ENCODE measurements at places on chromosomes 5 and 9.

DNA sequence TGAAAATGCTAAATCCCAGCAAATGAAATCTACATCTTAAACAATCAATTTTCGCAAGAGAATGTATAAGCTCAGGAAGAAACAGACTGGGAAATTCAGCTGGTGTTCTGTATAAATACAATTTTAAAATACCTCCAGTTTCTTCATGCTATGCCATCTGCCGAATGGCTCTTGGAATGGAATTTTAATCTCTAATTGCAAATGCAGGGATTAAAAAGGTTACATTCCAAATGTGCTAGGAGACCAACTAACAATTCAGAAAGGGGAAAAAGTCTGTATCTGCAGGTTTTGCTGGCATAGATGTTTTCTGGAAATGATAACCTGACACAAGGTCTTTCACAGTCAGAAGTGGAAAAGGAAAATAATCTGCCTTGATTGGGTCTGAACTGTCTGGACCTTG is 379.7 kb downstream of the MAT2B start:
- DNase-seq = no peak

DNA sequence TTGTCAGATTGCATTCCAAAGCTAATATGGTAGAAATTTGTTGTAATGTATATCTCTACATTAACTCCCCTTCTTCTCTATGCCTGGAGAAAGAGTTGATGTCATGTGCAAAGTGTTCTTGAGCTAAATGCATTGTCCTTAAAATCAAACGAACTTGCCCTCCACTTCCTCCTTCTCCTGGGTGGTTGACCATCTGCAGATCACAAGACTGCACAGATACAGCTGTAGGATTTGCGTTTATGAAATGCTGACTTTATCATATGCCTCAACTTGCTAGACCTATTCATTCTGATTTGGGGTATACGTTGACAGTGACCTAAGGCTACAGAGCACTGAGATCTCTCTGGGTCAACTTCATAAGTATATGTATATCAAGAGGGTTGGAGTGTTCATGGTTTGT is 8.3 kb downstream of the TRIM32 start:
- DNase-seq = no peak

DNA sequence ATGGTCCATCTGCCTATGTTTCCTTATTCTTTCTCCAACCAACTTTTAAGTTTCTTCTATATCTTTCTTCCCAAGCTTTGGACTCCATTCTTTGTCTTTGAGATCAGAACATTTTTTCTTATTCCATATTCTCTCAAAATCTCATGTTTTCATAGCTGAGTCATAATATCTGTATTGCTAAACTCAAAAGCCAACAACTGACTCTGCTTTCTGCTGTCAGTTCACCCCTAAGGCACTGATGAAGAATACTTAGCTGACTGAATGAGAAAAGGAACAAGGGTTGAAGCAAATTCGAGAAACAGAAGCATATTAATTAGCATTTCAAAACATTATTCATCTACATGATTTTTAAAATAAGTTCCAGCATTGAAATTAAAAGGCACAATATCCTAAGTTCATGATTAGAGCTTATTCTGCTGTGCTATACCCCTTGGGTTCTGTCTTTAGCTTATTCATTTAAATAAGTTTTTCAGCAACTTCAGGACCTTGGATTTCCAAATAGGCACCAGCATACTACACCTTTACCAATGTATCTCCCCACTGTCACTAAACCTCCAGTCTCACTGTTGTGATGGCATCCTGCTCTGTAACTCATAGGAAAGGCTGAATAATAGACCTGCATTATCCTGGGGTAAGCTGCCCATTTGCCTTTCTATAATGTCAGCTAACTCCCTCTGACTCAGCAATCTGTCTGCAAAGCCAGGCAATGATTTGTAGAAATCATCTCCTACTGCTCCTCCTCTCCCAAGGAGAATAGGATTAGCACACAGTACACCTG is 49.9 kb upstream of the C5orf46 start:
- DNase-seq = no peak

DNA sequence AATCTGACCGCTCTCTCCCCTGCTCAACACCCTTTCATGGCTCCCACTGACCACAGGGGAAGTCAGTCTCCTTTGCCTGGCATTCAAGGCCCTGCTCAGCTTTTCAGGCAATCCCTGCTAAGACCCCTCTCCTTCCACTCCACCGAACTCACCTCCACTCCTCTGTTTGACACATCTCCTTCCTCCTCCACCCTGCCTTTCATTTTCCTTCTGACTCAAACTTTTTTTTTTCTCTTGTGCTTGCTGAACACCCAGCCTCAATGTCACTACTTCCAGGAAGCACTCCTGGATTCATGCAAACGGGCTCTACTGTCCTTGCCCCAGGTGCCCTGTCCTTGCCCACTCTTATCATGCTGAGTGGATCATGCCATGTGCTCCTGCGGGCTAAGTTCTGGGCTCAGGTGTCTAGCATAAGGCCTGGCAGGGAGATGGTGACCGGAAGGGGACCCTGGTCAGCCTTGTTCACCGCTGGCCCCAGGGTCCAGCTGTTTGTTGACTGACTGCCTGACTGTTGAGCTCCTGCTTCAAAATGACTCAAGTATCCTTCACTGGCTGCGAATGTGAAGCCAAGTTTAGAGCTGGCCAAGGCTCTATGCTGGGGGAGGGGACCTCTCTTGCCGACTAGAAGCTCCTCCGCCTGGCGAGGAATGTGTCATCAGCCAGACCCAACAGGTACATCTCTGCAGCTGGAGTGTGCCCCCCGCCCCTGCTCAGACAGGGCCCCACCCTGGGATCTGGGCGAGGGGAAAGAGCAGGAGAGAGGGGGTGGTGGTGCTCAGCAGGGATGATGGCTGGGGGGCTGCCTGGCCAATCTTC is 6.2 kb downstream of the NR5A1 start:
- DNase-seq = no peak

DNA sequence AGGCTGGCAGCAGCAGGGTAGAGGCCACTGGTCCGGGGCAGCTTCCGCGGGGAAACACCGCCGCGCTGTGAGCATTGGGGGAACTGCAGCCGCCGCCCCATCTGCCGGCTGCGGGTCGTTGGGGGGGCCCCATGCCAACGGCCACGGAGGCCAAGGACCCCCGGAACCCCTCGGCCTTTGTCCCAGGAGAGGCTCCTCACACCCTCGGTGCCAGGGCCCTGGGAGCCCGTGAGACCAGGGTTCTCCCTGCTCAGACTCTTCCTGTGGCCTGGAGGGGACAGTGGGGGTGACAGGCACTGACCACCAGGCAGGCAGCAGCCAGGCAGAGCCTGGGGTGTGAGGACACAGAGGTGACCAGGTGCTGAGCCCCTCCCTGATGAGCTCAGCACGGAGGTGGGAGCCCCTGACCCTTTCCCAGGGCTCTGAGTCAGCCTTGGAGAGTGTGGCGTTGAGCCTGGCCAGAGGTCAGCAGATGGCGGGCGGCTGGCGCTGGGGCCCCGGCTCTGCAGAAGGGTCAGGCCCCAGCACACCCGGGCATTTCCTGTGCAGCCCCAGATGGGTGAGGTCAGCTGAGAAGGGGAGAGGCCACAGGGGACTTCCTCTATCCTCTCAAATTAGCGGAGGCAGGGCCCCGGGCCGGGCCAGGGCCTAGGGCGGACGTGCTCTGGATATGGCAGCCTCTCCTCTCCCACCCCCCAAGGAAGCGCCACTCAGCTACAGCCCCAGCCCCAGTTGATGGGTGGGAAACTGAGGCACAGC is 17.9 kb upstream of the EGFL7 start:
- peak; percentile 61 for DNase-seq

- DNase-seq = no peak
Measured at GRCh38 chr9:2570615-2571479, 50.7 kb upstream of the VLDLR start.

DNA sequence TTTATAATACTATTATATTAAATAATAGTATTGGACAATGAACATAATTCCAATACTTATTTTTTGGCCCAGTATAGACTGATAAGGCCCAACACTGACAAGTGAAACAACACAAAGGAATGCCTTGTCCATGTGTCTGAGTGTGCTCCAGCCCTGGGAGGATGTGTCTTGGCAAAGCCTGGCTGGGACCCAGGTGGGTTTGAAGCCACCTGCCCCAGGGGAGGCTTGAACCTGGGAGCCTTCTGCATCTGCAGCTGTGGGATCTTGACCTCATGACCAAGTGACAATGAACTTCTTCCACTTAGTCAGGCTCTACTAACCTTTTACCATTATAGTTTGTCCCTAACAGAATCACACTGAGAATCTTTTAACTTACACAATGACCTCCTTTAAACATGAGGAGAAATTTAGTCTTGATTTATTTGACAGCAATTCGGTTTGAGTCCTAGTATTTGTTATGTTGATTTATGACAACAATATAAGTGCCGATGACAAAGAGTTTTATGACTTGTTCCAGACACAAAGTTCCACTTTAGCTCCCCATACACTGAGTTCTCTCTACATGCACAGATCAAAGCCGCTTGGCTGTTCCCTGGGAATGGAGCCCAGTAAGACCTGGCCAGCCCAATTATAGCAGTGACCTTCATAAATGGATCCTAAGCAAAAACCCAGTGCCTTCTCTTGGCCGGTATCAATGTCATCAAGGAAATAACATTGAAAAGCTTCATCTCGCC is 294.5 kb downstream of the CTNND2 start:
- no peak for DNase-seq

- no peak for DNase-seq
Measured at GRCh38 chr5:10364186-10364689, 10.7 kb downstream of the MARCHF6 start.

GRCh38 chr9:109857336-109857735 is 77.3 kb downstream of the PALM2AKAP2 start:
- DNase-seq = no peak

- DNase-seq = no peak
Measured at GRCh38 chr9:91811024-91811909, 138.8 kb downstream of the ROR2 start.

DNA sequence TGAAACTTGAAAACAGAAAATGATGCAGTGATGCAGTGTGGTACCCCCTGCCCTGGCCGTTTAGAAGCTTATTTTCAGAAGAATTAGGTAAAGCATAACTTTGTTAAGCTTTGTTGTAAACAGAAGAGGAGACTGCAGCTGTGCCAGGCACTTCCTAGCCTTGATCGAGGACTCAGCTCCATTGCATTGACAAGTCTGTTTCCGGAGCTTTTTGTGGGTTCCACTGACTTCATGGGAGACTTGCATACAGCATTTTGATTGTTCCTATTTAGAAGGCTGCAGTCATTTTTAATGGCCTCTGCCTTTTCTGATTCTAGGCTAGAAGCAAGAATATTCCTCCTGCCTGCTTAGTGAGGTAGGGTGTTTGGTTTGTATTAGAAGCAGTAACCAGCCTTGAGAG is 12.3 kb downstream of the MVB12B start:
- no peak for DNase-seq

- no peak for DNase-seq
Measured at GRCh38 chr9:4301296-4301695, 1.4 kb upstream of the GLIS3 start.

DNA sequence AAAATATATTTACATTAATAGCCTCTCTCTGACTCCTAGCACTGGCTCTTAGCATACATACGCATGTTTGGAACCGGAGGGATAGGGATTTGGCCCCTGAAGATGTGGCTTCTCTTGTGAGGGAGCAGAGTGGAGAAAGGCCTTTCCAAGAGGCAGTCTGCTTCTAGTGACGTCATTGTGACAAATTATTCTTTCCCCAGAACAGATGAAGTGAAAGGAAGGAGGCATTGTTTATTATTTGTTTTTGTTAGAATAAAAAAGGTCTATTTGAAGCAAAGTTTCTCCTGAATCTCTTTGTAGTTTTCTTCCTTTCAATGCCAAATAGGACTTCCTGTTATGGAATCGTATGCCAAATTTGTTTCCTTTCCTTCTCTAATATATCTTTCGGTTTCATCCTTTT is 361.6 kb downstream of the ICE1 start:
- no peak for DNase-seq

GRCh38 chr5:171578829-171579491 is 159.5 kb downstream of the FGF18 start:
- DNase-seq = no peak

GRCh38 chr5:133806847-133807246 is 161.6 kb downstream of the C5orf15 start:
- DNase-seq = no peak

DNA sequence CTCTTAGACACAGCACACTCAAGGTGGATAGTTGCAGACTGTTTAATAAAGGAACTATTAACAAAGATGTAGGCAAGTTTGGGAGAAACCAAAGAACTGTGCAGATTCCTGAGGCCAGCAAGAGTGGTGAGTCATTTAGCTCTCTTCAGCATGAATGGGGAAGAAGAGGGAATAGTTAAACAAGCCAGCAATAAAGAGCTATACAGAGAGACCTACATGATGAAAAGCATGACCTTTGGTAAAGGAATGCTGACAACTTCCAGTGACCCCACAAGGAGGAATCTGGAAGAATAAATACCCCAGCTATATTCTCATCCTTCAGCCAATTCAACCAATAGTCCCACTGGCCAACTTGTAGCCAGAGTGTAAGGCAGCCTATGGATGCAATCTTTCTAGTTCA is 706.0 kb upstream of the GRAMD2B start:
- no peak for DNase-seq

GRCh38 chr5:171427318-171428167 is 8.1 kb downstream of the FGF18 start:
- DNase-seq = no peak

DNA sequence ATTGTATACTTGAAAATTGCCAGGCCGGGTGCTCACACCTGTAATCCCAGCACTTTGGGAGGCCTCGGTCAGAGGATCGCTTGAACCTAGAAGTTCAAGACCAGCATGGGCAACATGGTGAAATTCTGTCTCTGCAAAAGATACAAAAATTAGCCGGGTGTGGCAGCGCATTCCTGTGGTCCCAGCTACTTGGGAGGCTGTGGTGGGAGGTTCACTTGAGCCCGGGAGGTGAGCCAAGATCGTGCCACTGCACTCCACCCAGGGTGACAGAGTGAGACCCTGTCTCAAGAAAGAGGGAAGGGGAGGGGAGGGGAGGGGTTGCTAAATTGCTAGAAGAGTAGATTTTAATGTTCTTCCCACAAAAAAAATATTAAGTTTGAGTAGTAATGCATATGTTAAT is 53.2 kb downstream of the FNBP1 start:
- DNase-seq = no peak

DNA sequence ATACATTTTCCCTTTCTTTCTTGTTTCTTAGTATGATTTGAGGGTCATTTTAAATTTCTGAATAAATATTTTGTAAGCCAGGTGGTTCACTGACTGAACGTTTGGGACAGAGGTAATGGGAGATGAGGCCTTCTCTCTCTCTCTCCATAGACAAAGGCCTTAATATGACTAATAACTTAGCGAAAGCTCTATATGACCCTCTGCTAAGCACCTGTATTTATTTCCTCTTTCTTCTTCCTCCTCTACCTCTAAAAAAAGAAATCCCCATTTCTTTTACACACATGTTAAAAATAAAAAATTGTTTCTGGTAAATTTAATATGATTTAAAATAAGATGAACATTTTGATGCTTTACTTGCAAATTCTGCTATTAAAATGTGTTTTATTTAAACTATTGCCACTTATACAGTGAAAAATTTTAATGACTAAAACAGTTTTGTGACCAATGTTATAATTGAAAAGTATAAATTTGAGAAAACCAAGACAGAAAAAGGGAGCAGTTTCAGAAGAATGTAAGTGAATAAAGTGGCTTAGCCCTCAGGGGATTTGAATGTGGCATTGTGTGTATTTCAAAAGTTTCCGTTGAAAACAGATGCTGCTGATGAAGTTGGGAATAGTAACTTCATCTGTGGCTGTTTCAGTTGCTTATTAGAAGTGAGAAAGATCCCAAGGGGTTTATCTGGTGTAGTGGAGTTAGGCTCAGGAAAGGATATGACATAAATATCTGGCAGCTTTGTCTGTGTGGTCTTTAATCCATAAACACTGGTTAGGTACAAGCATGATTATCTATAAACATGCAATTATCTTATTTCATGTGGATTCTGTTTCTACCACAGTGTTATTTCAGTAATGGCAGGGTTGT is 128.6 kb upstream of the GRHPR start:
- DNase-seq = no peak

GRCh38 chr9:81772144-81772543 is 82.8 kb upstream of the TLE1 start:
- DNase-seq = no peak
